GOT3 (cell line): ENCODE measurements at places on chromosomes 6 and 20.

DNA sequence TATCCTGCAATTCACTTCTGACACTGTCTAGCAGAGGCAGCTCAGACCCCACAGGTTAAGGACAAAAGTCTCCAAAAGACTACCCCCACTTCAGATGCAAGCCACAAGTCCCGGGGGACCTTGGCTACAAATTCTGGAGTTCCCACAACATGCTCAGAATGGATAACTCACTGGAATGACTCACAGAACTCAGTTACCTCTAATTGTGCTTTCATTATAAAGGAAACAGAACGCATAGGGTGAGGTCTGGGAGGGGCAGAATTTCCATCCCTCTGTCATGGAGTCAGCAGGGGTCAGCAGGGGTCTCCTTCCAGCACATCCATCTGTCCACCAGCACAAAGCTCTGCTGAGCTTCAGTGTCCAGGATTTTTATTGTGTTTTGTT, 184.2 kb downstream of the CDH4 start:
- no peak for DNase-seq

GRCh38 chr6:122422614-122423267, 23.3 kb downstream of the HSF2 start:
- no peak for DNase-seq

DNA sequence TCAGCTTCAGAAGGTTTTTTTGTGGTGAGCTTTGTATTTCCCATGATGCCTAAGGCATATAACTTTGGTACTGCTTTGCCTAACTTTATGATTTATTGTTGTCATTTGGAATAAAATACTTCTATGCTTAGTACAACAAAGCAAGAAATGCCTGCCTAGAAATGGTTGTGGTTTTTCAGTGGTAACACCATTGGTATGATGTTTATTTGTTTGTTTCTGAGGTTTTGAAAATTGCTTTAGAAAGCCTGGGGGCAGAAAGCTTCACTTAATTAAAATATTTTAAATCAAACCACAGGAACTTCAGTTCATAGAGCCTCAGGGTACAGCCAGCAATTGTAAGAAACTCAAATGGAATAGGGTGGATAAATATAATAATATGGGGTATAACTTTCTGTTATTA, 351.2 kb upstream of the MAP3K7 start:
- DNase-seq, result no peak

DNA sequence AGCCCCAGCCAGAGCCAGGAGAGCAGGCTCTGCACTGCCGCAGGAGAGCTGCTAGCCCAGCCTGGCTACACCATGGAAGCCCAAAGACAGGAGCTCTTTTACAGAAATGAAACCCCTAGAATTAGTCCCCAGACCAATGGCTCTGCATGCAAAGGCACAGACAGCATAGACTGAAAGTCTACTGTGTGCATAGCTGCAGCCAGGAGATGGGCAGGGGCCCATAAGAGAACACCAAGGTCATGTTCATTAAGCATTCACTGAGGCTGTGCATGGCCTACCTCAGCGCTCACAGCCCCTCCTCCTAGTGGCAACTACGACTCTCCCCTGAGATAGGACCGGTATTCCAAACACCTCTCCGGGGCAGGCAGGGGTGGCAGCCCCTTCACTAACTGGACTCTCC, 34.9 kb downstream of the SNX5 start:
- DNase-seq, result no peak

DNA sequence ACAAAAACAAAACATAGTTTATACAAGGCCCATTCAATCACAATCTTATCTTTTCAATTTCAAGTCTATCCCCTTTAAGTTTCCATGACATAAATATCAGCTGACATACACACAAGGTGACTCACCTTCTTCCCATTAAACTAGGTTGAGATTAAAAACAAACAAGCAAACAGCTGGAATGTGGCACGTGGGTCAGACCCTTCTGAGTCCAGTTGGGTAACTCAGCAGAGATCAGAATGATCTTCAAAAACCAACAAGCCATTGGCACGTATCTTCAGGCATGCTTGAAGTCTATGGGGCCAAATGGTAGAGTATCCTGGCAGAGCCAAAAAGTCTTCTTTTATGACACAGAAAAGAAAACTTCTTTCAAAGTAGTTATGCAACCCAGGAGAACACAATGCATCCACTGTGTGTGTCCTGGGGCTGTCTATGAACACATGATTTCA, 603.5 kb upstream of the CITED2 start:
- DNase-seq, result no peak

DNA sequence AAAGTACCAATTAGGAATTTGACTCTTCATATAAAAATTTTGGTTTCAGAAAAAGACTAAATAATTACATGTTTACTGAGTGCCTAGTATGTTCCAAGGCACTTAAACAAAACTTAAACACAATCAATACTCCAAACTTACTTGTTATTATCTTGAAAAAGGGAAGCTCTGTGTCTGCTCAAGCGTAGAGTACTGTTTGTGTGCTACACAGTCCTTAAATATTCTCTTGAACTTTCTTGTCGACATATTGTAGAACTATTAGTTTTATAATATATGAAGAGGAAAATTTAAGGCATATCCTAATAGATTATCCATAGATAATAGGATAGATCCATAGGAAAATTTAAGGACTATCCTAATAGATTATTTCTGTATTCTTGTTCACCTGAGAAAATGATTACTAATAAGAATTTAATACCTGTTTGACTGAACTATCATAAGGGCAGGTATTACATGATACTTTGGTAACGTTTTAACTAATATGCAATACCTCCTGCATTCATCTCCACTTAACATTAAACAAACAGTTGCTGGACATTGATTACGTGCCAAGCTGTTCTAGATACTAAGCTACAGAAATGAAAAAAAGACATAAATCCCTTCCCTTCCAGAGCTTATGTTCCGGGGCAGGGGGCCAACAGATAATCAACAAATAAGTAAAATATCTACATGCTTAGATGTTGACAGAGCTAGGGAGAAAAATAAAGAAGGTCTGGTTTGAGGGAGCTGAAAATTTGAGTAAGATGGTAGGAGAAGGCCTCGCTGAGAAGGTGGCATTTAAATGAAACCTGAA, 115.2 kb upstream of the BCLAF1 start:
- DNase-seq, result no peak

GRCh38 chr20:4113615-4114603, 98.6 kb upstream of the RNF24 start:
- no peak for DNase-seq

DNA sequence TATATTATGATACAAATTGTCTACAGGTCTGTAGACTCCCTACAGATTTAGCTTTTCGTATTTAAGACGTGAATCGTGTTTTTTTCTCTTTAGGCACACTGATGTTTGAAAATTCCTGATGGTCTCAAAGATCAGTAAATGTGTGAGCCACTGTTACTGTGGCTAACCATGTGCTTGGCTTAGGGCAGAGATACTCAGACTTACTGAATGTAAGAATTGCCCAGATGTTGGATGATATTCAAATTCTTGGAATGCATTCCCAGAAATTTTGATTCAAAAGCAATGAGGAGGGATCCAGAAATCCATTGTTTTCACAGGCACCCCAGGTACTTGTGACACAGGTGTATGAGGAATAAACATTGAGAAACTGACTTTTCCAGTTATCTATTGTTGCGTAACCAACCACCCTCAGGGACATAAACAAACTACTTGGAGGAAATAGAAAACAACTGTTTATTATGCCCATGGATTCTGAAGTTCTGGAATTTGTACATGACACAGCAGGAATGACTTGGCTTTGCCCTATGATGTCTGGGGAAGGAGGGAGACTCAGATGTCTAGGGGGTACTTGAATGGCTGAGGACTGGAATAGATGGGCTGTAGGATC, 339.6 kb upstream of the CITED2 start:
- no peak for DNase-seq

- no peak for DNase-seq
Measured at GRCh38 chr6:26175428-26176181, 88.4 kb downstream of the HFE start.

DNA sequence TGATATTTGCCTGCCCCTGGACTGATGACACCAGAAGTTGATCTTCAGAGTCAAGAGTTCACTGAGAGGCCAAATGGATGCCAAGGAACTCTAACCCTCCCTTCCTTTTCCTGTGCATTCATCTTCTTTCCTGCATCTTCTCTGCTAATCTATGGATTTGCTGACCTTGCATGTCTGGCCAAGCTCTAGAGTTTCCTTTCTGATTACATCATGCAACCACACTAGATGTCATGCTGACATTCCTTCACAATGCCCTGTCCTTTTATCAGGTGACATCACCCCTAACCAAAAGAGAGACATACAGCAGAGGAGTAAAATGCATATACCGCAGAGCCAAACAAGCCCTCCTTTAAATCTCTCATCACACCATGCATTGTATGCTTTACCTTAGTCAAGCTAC, 487.6 kb downstream of the TFAP2A start:
- no peak for DNase-seq

GRCh38 chr6:122673343-122673961, 63.2 kb downstream of the PKIB start:
- no peak for DNase-seq

DNA sequence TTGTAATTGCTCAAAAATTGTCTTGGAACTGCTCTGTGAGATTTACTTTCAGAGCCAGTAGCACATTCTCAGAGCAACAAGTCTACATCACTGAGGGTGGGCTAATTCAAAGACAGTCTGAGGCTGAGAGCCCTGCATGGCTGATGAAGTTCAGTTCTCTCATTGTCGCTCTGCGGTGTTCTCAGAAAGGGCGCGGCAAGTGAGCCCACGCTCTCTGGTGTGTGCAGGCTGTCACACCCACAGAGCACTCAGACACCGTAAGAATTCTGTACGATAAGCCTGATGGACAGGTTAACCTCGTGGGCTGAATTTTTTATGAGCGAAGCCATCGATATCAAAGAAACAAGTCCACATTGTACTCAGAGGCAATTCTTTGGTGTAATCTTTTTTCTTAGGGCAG, 557.8 kb downstream of the HACE1 start:
- no peak for DNase-seq

DNA sequence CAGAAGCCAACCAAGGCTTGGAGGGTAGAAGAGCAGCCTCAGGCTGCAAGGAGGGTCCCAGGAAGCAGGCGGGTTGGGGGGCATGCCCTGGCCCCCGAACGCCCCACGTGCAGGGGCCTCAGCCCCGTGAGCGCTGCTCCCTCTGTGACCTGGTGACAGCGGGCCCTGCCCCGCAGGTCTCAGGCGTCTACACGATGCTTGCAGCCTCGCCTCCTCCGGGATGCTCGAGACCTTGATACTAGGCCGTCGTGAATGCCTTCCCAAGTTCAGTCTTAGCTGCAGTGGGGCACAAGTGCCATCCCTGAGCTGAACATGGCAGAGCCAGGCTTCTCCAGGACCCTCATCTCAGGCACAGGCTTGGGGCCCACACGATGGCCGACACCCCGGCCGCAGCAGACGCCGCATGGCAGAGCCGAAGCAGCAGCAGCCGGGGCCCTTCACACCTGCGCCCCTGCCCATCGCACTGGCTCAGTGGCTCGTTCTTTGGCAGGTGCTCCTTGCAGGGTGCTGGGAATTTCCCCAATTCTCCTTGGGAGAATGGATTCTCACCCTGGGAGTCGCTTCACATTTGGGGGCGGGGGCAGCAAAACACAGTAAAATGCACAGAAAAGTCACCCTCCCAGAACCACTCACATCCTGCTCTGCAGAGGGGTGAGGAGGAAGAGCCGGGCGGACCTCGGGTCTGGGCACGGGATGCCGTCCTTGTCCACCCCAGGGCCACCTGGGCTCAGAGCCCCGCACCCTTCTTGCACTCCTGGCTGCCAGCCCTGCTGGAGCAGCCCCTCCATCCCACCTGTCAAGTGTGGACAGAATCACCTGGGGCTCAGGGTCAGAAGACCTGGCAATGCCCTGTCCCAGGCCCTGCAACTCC, 161.8 kb downstream of the DLL1 start:
- no peak for DNase-seq

DNA sequence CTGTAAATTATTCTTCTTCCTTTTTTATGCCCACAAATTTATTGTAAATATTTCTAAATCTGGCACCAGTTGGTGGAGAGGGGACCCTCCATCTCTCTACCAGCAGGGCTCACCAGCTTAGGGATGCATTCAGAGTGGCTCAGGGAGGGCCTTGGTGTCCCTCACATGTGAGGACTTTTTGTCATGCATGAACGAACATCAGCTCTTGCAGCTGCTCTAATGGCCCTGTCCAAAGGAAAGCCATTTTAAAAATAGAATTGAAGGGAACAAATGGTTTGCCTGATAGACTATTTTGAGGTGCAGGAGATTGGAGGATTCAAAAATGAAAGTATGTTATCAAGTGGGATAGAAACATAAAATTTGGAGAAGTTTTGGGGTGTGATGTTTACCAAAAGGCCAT, 37.5 kb upstream of the KLHL31 start:
- no peak for DNase-seq

DNA sequence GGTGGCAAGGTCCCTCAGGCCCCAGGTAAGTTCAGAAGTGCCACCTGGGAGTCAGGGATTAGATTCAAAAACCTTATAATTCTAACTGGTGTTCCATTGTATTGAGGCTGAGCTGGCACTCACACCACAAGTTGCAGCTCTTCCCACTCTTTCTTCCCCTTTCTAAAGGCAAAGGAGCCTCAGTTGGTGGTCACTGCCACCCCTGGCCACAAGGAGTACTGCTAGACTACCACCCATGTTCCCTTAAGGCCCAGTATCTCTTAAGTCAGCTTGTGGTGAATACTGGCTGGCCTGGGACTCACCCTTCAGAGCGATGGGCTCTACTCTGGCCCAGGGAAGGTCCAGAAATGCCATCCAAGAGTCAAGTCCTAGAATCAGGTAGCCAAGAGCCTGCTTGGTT, 421.1 kb upstream of the KHDRBS2 start:
- no peak for DNase-seq

- DNase-seq, result no peak
Measured at GRCh38 chr20:24735263-24735662, 213.8 kb upstream of the CST7 start.

DNA sequence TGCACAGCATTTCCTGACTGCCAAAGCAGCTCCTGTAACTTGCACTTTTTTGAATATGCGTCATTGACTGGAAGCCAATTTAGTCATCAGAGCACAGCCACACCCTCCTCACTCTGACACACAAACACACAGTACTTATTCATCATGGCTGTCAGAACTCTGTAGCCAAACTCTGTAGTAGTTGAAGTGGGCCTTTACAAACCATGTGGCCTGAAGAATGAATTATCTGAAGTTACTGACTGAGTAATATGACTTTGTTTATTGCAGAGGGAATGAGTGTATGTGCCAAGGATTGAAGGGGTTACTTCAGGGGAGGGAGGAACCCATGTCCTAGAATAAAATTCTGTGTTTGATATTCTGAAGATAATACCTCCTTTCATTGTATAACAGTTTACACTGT, 102.7 kb downstream of the FIG4 start:
- peak; percentile 8 for DNase-seq

- no peak for DNase-seq
Measured at GRCh38 chr20:10201321-10201870, 17.2 kb upstream of the SNAP25 start.

GRCh38 chr6:94133106-94133505, 713.7 kb upstream of the EPHA7 start:
- no peak for DNase-seq
